Left kidney (tissue), 8 donors: ENCODE measurements at places on chromosomes 16 and 17. TPM values are rescaled to one million over a fixed set of nuclear protein-coding genes. Genes with fewer than 3 reads are reported as not detected.
A peak's percentile ranks its signal among the peaks of the same experiment; 100 is the strongest.

- no peak for DNase-seq
Observed at GRCh38 chr16:84475643-84476240, 28.7 kb downstream of the MEAK7 start.

DNA sequence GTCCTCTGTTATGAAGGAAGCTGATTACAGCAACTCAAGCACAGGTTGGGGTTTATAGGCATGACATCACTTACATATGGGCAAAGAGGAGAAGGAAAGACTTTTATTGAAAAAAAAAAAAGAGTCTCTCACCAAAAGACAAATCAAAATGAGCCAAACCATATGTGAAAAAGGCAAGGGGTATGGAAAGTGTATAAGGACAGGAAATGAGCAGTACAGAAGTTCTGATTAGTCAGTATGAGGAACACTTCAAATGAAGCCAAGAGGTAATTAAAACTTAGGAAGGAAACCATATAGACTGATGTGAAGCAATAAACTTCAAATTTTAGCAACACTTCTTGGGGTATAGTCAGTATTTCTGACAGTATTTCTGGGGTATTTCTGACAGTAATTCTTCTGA is 1372.6 kb downstream of the CDH11 start:
- no peak for DNase-seq

DNASE1L2 gene
- polyA plus RNA-seq: 0.93 TPM

CDYL2 gene
- polyA plus RNA-seq: 8.3 TPM

GRCh38 chr17:51119415-51120356 is 982 bp downstream of the SPAG9 start:
- peak; percentile 69 for DNase-seq

KRT24 gene
- polyA plus RNA-seq: not detected

GRCh38 chr17:36127199-36127893 is 23.7 kb downstream of the CCL4 start:
- DNase-seq: no peak

- no peak for DNase-seq
Observed at GRCh38 chr16:87464691-87465300, 28.0 kb downstream of the ZCCHC14 start.

GRCh38 chr16:49701789-49702494 is 154.0 kb downstream of the ZNF423 start:
- DNase-seq: no peak
